Esophagus mucosa (tissue), 1 donor: ENCODE measurements at places on chromosomes 7 and 10. TPM values are rescaled to one million over a fixed set of nuclear protein-coding genes. Genes with fewer than 3 reads are reported as not detected.

FAM131B gene
- total RNA-seq = 0.44 TPM

PRKAR2B gene
- total RNA-seq = 1.2 TPM

CALCR gene
- not detected for total RNA-seq

HKDC1 gene
- total RNA-seq = 0.04 TPM

IQUB gene
- total RNA-seq = not detected

STK31 gene
- 0.16 TPM for total RNA-seq

PRPF18 gene
- 12.3 TPM for total RNA-seq

ZNF804B gene
- not detected for total RNA-seq

APBB1IP gene
- total RNA-seq = 1.4 TPM

EBLN1 gene
- not detected for total RNA-seq

CDK6 gene
- 26.8 TPM for total RNA-seq

NOS3 gene
- 3.1 TPM for total RNA-seq

MACC1 gene
- 22.3 TPM for total RNA-seq

CRYGN gene
- not detected for total RNA-seq

SPDYE1 gene
- not detected for total RNA-seq

GRCh38 chr7:76356823-76357222, 2.0 kb downstream of the YWHAG start:
- peak; percentile 14 for ATAC-seq

- peak; percentile 47 for ATAC-seq
Measured at GRCh38 chr7:94301024-94301586, 93.6 kb upstream of the COL1A2 start.

DNA sequence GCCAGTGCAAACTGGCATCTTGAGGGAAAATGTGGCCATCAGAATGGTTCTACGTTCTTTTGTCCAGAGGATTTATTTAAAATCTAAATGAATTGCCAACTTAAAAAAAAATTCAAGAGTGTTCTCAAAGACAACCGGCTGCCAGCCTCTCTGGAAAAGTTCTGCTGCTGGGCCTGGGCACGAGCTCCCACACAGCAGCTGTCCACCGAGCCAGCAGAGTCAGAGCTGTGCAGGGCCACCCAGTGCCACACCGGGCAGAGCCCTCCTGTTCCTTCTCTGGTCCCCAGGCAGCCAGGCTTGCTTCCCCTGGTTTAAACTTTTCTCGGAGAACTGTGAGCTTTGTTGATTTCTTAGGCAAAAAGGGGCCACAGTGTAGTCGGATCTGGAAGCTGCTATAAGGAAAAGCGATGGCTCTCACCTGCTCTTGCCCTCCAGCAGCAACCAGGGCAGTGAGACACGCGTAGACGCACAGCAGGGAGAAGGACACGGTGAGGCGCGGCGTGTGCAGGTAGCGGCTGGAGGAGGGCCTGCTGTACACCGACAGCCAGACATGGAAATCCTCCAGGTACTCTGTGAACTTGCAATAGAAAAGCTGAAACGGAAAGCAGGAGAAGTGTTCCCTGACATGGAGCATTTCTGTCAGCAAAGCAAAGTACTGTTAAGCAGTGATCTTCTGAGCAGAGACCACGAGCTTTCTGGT, 111.6 kb downstream of the PKD1L1 start:
- no peak for ATAC-seq

GRCh38 chr10:69119896-69120295, 4.1 kb upstream of the VPS26A start:
- ATAC-seq = no peak

- no peak for ATAC-seq
Measured at GRCh38 chr10:130409331-130409730, 273.1 kb downstream of the GLRX3 start.

DNA sequence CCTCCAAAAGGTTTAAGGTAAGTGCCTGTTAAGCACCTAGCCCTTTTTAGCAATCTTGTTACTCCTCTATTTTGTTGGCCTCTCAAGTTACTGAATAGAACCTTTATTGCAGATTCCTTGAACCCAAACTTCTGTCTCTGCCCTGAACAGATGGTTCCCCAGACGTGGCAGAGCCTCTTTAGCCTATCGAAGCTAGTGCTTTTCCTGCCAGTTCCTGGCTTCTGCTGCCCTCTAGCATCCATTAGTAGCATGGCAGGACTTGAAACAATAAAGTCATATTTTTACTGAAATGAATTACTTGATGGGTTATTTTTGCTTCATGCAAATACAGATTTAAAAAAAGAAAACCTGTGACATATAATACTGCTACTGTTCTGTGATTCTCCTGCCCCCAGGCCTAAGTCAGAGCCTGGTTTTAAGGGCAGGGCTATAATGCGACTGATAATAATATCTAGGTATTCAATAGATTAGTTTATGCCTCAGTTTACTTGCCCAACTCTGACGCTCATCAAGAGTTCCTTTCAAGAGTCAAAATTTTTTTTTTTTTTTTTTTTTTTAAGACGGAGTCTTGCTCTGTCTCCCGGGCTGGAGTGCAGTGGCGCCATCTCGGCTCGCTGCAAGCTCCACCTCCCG, 84.3 kb upstream of the PHF14 start:
- peak; percentile 67 for ATAC-seq

GRCh38 chr10:111211241-111211640, 134.4 kb downstream of the ADRA2A start:
- no peak for ATAC-seq

DNA sequence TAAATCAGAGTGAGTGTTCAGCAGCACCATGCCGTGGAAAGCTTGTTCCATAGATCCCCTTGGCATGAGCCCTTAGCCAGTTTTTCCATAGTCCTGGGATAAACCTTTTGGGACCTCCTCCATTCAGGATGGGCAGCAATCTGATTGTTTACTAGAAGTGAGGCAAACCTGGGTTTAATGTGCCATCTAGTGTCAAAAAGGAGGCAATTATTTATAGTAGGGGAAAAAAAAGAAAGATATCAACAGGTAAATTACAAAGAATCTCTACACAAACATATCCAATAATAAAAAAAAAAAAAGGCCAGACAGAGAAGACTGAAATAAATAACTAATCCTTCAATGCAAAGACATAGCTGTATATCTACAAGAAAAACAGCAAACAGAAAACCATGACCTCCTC, 229.0 kb upstream of the STK17A start:
- ATAC-seq = no peak

DNA sequence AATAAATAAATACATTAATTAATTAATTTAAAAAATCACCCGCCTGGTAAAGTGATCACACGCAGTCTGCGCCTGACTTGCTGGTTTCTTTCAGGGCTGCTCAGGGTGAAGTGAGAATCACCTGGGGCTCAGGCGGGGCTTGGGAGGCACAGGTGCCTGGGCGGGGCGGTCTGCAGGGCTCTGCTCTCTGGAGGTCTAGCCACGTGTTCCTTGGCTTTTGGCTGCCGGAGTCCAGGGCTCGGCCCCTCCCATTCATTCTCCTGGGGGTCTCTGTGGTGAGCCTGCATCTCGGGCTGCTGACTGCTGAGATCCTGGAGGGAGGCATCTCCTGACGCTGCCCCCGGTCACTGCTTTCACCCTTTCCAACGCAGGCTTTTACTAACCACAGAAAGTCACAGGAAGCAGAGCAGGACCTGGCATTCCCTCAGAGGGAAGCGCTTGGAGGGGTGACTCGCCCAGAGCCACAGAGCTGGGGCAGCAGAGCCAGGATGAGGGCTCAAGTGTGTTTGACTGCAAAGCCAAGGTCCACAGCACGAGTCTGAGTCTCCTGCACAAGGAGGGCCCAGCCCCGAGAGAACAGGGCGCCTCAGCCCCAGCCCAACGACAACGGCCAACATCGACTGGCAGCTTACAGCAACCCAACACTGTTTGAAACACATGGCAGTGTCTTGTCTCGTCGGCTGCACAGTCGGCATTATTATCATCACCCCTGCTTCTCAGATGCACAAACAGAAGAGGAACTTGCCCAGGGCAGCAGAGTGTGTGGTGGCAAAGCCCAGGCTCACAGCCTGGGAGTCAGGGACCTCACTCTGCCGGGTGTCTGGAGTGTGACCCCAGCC, 22.4 kb upstream of the MNX1 start:
- no peak for ATAC-seq

DNA sequence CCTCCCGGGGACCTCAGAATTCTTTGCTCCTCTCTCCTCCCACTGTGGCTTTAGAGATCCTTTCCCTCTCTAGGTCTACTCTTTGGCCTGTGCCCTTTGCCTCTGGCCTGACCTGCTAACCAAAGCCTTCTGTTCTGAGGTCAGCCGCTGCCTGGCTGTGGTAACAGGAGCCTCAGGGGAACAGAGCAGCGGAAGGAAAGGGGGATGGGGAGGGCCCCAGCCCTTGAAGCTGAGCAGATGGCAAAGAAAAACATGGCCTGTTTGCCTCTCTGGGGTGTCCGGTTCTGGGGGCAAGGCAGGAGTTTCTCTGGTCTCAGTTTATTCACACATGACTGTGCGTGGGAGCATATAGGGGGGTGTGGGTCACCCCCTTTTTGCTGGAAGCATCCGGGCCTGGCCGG, 28.2 kb downstream of the COL26A1 start:
- ATAC-seq = peak; percentile 31

DNA sequence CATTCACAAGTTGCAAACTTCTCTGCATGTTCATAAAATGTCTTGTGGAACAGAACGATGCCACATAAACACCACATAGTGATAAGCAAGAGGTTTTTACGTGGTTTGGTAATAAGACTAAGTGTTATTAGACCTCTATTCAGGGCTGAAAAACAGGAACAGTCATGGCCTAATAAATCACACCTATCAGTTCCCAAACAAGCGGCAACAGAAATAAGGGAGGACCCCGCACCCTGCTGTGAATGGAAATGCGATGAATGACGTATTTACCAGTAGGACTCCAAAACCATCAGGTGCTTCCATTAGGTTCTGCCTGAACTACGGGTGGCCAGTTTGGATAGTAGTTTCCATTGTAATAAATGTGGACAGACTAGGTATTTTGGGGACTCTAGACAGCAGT, 129.1 kb downstream of the TAX1BP1 start:
- no peak for ATAC-seq

- no peak for ATAC-seq
Measured at GRCh38 chr7:19248115-19248514, 102.9 kb upstream of the FERD3L start.

DNA sequence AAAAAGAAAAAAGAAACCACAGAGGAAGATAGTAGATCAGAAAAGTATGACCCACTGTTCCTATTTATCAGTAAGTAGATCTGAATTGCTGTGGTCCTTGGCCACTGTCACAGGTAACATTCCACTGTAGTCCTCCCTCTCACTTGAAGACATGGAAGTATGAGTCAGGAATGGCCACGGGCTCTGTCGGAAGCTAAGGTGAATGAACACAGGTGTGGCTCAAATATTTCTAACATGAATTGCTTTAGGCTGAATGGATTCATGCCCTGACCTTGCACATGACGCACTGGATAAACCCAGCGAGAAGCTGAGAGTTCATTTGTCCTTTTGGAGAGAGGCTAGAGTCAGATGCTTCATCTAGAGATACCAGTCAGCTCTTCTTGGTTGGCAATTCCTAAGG, 224.5 kb upstream of the SP8 start:
- peak; percentile 97 for ATAC-seq

- ATAC-seq = no peak
Measured at GRCh38 chr7:78146546-78146945, 348.0 kb downstream of the PHTF2 start.

DNA sequence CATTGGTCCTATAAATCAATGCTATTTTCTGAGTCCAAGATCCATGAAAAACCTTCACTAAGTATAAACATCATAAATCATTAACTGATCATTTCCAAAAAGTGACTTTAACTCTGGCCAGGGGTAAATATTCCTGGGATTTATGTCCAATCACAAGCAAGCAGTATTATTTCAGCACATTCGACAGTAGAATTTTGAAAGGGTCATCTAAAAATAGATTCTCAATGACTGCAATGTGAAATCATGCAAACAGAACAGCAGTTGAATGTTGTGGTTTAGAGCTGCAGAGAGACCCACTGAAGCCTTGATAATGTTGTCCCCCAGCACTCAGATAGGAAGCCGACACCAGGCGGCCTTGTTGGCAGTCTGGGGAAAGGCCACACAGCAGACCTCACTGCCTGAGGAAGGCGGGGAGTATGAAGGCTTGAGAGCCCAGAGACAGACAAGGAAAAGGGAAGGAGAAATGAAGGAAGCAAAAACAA, 38.1 kb downstream of the FAM107B start:
- ATAC-seq = no peak

GRCh38 chr7:99008181-99008631, 129.9 kb downstream of the TRRAP start:
- ATAC-seq = no peak

DNA sequence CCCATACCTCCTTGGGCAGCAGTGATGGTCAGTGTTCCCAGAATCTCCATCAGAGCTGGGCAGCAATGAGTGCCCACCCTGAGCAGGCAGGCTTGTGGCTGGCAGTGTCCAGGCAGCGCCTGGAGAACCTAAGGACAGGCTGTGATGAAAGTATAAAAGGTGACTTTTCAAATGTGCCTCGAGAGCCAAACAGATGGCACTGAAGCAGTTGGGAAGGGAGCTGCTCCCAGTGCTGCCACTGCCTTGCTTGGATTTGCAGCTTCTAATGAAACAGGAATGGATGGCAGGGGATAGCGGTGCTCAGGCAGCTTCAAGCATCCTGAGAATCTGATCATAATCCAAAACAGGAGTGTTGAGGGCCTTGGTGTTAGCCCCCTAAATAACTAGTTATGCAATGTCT, 179.8 kb upstream of the AOAH start:
- no peak for ATAC-seq

DNA sequence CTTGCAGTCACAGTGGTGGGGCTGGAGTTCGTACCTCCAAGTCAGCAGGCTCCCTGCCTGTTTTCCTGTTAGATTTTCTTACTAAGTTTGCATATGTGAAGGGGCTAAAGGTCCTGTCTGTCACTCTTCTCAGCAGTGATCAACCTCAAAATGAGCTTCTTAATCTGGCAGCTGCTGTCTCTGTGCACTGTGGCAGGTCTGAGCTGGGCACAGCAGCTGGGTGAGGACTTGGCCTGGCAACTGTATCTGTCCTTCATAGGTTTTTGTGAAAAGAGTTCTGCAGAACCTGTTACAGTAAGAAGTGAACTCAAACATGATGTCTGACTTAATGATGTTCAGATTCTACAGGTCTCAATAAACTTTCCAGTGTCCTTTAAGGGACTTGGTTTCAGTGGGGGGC, 31.3 kb upstream of the GJD4 start:
- no peak for ATAC-seq

DNA sequence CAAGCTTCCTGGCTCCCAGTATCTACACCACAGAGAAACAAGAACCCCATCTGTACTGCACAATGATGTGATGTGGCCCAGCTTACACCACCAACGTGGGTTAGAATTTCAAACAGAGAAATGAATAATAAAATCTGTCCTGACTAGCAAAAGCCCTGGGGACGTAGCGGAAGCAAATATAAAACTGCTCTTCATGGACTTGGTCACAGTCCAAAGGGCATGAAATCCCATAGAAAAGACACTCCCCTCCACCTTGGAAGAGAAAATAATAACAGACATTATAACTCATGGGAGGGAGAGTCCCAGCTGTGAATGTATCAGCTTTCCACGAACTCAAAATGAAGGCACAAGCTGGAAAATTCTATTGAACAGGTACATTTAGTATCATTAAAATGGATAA, 205.3 kb upstream of the GALNT17 start:
- ATAC-seq = no peak
